ENCODE measurements at places on chromosomes 4 and X. TPM values are rescaled to one million over a fixed set of nuclear protein-coding genes. Genes with fewer than 3 reads are reported as not detected.

DNA sequence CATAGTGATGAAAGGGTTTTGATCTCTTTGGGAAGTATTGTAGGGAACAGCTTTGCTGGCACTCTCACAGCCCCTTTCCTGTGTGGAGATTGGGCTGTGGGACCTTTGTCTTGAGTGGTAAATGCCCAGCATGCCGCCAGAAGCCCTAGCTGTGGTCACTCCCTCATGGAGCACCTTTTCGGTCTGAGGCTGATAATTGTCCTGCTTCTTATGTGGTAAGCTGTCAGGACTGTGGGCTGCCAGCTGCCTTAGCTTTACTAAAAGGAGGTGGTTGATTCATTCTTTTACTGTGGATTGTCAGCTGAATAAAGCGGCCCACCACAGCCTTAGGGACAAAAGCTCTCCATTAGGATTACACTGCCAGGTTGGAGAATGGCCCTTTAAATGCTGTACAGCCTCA is 7.1 kb downstream of the PASD1 start:
- no peak for DNase-seq

- DNase-seq, result no peak
Observed at GRCh38 chr4:2484993-2485392, 16.1 kb downstream of the RNF4 start.

GRCh38 chr4:82268050-82268825 is 105.6 kb downstream of the HNRNPD start:
- peak; percentile 7 for DNase-seq

DNA sequence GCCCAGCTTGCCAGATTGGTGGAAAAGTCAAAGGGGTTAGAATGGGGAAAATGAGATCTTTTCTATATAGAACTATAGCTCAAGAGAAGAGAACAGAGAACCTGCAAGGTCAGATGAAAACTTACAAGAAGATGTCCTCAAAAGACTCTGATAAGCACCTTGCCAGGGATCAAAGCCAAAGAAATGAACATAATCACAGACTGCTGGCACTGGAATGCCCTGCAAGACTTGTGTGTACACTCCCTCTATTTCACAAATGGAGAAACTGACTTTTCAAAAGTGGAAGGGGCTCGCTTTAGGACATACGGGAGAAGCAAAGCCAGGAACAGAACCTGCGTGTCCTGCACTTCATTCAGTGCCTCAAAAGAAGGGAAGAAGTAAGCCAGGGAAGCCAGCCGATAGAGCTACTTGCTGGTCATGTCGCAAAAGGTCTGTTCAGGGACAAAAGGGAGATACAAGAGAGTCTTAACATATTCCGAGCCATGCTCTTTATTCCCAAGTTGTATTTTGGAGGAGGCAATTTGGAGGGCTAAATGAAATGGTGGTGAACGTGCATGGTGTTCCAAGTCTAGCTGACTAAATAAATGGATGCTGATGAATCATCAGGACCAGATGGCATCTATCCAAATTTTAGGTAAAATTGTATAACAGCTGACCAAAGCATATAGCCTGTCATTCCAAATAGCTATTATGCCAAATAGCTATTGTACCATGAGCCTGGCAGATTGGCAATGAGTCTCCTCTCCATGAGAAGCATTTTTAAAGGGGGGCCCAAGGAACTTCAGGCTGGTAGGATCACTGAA is 175.6 kb upstream of the GPC4 start:
- DNase-seq, result no peak

GRCh38 chrX:109782994-109783700 is 50.1 kb upstream of the ACSL4 start:
- DNase-seq, result no peak

DNA sequence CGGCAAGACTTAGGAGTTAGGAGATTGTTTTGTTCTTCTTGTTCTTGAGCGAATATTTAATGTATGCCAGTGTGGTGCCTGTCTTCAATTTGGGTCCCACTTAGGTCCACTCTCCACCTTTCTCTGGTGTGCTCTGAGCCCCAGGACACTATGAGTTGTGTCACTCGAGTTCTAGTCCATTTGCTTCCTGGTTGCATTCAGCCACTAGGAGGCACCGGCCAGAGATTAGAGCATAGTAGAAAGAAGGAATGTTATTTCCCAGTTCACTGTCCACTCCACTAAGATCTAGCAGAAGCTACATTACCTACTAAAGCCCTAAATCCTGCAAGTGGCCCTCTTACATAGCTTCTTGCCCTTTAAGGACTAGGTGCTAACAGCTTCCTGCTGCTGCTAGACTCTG is 326.9 kb downstream of the NAF1 start:
- no peak for DNase-seq

DNA sequence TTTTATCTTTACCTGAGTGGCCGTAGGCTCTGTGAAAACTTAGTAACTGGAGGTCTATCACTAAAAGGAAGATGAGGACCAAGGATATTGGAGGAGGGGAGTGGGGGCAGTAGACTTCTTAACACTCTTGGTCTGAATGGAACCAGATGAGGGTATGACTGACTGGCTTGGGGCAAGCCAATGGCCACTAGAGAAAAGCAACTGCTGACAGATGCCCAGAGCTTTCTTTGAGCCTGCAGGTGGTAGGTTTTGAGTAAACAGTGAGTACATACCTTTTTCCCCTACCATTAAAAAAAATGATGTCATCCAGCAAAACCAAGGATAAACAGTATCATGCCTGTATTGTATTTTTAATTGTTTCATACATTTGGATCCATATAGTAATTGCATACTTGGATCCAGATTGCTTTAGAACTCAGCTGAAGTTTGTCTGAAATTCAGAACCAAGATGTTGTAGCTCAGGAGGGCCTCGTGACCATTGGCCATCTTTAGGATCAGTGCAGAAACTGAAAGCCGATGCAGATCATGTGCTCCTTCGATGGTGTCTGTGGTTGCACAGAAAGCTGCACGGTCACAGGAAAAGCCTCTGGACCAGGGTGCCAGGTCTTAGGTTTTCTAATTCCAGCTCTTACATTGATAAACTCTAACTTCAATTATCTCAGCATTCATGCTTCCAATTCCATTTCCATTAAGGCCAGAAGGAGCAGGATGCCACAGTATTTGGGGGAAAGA is 131.0 kb downstream of the PDGFRA start:
- no peak for DNase-seq

DNA sequence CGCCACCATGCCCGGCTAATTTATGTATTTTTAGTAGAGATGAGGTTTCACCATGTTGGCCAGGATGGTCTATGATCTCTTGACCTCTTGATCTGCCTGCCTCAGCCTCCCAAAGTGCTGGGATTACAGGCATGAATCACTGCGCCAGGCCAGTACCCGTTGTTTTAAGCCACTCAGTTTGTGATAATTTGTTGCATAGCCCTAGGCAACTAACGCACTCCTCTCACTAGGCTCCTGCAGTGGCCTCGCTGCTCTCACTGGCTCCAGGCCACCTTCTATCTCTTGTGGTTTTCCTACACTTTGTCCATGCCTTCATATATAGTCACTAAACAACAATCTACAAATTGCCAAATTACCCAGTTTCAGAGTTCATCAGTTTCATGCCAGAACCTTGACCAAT is 58.1 kb downstream of the DCHS2 start:
- no peak for DNase-seq

SATL1 gene
- total RNA-seq, result not detected

RAB9B gene
- 0.40 TPM for total RNA-seq

GYPE gene
- total RNA-seq, result 0.35 TPM

PPP4R3C gene
- not detected for total RNA-seq

LEF1 gene
- total RNA-seq, result 1.2 TPM
